ENCODE measurements at places on chromosomes 3 and 15.
A peak's percentile ranks its signal among the peaks of the same experiment; 100 is the strongest.

- no peak for DNase-seq
Measured at GRCh38 chr3:116877968-116878367, 168.4 kb downstream of the TUSC7 start.

DNA sequence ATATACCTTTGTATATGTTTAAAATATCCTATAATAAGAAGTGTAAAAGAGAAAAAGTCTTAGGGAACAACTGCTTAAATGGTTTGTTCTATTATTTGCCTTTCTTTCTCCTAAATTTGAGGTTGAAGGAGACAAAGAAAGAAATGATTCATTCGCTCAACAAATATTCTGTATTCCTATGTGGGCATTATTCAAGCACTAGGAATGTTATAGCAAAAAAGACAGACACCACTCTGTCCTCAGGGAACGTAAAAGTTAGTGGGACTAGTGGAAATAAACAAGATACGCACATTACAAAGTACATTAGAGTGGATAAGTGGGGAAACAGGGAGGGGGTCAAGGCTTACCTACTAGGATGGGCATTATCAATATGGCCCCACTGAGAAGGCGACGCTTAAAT lies 332.2 kb downstream of the LPP start:
- no peak for DNase-seq

DNA sequence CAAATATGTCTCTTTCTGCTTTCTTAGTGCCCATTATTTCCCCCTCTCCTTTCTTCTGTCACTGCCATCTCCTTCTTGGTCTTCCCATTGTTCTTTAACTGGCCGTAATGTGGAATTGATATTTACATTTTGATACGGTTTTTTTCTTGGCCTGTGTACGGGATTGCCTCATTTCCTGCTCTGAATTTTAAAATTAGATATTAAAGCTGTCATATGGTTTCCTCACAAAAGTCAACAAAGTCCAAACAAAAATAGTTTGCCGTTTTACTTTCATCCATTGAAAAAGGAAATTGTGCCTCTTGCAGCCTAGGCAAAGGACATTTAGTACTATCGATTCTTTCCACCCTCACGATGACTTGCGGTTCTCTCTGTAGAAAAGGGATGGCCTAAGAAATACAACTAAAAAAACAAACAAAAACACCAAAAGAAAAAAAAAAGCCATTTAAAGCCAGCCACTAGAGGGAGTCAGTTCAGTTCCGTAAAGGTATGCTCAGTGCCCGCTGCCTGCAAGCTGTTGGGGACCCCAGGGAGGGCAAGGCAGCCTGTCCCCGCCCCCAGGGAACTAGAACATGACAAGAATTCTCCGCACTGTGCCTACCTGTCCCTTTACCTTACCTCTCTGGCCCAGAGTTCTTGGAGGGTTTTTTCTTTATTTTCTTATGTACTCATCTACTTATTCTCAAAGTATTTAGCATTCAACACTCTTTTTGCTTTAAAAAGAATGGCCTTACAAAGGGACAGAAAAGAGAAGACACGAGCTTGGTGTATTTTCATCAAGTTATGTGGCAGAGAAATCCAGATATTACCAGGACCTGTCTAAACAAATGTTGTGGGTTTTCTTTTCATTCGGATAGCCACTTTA lies 30.0 kb upstream of the NR2E3 start:
- peak; percentile 66 for DNase-seq

DNA sequence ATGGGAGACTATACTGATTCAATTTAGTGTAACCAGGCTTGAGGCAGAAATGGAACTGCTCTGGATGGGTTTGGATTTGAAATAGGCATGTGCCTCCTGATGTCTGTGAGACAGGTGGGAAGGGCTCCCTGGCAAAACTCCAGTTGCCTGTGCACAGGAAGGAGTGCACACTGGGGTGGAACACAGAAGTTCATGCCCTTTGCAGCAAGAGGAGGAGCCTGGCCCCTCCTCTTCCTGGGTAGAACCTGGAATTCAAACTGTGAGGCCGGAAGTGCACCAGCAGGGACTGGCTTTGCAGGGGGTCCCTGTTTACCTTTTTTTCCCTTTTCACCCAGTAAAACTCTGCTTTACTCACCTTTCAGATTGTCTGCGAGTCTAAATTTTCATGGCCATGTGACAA lies 99.9 kb downstream of the GMPS start:
- no peak for DNase-seq

GRCh38 chr3:123778525-123778924 lies 105.6 kb downstream of the MYLK start:
- DNase-seq = no peak

- DNase-seq = peak; percentile 83
Measured at GRCh38 chr3:184361532-184361931, at the start of the genes CLCN2 and POLR2H. TSS of gene CLCN2 (minus strand) at chr3:184361605. CDS start at chr3:184361479, 126 bp downstream. TSS of gene POLR2H (plus strand) at chr3:184361710. CDS start at chr3:184363493, 1,783 bp downstream.

GRCh38 chr3:166829896-166830295 lies 550.2 kb downstream of the ZBBX start:
- DNase-seq = no peak

DNA sequence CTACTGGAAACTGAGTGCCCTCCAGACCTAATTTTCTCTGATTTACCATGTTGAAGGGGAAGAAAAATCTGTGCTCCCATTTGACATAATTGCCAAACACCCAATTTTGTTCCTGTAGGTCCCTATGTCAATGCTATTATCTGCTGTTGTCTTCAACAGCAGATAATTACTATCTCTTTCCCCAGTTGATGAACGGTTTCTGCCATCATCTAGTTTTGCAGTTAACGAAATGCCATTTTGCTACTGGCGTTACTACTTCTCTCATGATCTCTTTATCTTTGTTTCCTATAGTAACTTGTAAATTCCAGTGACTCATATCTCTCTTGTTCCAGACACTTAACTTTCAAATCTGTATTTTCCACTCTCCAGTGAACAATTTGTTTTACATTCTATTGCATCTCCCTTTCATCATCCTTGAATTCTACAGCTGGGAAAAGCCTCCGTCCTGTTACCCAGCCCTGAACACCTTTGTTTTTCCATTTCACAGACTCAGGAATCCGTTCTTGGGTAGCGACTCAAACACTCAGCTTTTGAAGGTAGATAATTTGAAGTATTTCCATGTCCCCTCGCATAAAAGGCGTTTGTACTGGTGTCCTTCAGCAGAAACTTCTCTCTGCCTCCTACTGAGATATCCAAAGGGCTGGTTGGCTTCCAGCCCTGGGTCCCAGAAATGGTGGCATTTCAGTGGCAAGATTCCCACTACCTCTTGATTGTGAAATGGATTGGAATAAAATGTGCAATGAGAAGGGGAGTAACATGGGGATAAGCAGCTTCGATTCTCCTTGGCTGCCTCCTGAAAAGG lies 111.7 kb downstream of the FOXB1 start:
- DNase-seq = no peak

GRCh38 chr3:181756645-181757297 lies 45.0 kb downstream of the SOX2 start:
- no peak for DNase-seq

- DNase-seq = no peak
Measured at GRCh38 chr3:138078096-138078495, 37.3 kb downstream of the DZIP1L start.

DNA sequence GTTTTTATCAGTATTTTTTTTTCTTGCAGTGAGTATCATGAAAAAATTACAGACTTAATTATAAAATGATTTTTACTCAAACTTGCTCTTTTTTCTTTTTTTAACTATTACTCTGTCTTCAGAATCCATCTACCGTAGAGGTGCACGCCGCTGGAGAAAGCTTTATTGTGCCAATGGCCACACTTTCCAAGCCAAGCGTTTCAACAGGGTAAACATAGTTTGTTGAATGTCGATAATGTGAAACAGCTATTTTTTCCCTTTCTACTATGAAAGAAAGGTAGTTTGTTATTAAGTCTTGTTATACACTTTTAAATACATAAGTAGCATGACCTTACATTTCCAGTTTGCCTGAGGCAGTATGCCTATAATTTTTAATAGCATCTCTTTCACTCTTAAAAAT lies 45.6 kb downstream of the PRKCI start:
- no peak for DNase-seq

GRCh38 chr15:94287794-94288246 lies 56.5 kb downstream of the MCTP2 start:
- no peak for DNase-seq

DNA sequence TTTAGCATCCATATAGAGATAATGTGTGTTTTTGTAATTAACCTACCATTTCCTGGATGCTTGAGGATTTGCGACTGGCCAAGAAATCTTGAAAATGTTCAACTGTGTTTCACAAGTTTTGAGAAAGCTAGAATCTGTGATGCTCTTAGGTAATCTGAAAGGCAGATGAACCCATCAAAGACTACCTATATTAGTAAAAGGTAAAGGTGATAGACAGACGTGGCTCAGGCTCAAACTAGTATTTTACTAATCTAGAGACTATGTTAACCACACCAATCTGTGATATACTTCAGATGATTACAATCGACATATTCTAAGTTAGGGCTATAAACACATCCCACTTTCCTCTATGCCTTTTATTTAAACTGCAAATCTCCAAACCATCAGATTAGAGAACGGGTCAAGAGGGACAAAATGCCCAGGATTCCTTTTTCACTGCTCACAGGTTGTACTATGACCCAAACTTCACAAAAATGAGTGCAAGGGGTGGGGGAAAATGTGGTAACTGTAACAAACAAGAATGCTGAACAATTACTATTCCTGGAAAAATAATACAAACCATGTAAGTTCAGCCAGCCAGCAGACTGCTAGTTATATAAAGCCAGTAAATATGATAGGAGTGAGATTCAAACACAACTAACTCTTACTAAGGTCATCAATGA lies 295.1 kb downstream of the FOXP1 start:
- no peak for DNase-seq

DNA sequence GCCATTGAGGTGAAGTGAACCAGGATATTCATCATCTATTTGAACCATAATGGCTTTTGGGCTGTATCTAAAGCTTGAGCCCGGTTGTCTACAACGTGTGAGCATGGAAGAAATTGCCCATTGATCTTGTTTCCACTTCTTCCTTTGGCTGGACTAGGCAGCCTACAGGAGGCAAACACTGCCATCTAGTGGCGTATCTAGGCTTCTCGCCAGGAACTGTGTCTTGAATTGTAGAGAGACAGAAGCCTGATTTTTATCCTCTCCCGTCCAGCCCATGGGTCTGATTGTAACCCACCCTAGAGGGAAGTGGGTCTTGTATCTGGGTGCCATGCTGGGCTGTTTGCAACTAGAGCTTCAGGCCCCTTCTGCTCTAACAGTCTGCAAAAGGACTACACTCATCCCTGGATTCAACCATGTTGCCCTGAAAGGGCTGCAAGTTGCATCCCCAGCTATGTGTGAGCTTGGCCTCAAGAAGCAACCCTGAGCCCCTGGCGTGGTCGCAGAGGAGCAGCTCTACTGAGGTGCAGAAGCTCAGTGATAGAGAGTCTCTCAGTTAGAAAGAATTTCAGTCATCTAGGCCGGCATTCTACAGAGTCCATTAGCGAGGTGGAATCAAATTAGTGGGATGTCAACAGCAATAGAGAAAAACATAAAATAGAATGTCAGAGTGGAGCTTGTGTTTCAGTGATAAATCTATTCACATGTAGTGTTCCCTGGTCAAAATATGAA lies 170.2 kb upstream of the UMPS start:
- peak; percentile 97 for DNase-seq

- DNase-seq = peak; percentile 32
Measured at GRCh38 chr3:169041677-169042171, 621.8 kb downstream of the MECOM start.
